ENCODE measurements at places on chromosomes 7 and 10.

- no peak for DNase-seq
Observed at GRCh38 chr7:138854115-138854645, 56.2 kb upstream of the ATP6V0A4 start.

DNA sequence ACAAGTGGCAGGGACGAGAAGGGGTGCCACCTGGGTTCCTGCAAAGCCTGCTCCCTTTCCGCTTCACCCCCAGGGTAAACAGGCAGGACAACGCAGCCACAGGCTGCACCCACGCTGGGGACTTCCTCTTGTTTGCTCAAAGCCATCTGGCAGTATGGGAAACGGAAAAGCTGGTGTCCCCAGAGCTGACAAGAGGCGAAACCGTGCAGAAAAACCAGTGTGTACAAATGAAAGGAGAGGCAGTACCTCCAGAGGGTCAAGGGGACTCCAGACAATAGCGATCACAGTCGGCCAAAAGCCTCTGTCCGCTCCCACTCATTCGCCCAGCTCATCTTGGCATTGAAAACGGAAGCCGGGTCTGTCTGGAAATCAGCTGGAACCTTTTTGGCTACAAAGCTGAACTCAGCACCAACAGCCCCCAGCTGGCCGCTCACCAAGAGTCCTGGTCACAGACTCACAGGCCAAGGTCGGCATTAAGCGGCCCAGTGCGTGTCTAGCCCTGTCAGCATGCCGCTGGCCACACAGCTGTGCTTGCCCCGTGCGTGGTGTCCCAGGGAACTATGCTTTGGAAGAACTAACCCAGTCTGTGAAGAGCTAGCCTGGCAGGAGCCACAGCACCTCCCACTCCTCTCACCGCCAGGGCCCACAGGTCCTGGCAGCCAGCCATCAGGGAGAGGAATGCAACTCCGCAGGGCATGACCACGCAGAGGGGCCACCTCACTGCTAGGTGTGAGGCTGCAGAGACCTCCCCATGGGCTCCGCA lies 10.4 kb downstream of the TNS3 start:
- DNase-seq, result no peak

DNA sequence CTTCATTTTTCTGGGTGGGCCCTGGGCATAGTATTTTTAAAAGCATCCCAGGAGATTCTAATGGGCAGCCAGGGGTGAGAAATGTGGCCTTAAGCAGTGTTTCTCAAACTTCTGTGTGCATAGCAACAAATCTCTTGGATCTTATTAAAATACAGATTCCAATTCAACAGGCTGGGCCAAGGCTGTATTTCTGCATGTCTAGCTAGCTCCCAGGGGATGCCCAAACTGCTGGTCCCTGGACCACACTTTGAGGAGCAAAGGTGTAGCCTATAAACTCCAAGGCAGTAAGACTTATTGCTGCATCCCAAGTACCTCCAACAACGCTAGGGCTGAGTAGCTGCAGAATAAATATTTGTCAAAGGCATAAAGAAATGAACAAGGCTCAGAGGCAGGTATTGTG lies 292.9 kb upstream of the ZMIZ1 start:
- DNase-seq, result no peak

DNA sequence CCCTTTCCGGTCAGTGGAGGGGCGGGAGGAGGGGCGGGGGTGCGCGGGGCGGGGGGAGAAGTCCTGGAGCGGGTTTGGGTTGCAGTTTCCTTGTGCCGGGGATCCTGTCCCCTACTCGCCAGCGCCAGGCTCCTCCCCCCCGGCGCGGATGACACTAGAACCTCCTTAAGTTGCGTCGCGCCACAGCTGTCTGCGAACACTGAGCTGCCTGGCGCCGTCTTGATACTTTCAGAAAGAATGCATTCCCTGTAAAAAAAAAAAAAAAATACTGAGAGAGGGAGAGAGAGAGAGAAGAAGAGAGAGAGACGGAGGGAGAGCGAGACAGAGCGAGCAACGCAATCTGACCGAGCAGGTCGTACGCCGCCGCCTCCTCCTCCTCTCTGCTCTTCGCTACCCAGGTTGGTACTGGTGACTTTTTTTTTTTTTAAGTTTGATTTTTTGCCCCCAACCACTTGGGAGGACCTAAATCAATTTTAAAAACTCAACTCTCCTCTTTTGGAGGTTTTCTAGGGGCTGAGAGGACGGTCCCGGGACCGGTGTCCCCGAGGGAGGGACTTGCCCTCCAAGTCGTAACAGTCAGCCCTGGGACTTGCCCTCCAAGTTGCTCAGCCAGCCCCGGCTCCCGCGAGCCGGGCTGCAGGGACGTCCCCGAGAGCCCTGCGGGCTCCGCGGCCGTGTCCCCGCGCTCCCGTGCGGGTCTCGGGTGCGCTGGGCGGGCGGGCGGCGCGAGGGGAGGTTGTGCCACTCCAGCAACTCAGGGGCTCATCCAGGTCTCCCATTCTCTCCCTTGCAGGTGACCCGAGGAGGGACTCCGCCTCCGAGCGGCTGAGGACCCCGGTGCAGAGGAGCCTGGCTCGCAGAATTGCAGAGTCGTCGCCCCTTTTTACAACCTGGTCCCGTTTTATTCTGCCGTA lies at the start of gene GATA3:
Gene GATA3, plus strand, starts transcription at position 195 of the 914 bp plus-strand sequence. CDS start 968 bp downstream, outside the sequence.
- DNase-seq, result peak; percentile 98

DNA sequence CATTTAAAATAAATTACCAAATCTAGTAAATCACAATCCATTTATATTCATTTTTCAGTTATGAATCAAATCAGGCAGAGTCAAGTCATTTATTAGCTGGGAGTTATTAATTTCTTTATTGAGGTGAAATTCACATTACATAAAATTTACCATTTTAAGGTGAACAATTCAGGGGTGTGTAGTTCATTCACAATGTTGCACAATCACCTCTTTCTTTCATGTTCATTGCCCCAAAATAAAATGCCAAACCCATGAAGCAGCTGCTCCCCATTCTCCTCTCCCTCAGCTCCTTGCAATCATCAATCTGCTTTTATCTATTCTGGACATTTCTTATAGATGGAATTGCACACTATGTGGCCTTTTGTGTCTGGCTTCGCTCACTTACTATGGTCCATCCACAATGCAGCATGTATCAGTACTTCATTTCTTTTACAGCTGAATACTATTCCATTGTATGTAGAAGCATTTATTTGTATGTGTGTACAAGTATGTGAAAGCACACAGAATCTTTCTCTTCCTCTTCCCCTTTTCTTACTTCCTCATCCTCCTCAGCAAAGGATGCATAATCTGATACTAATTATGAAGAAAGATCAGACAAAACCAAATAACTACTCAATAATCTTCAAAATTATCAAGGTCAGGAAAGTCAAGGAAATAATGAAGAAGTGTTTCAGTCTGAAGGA lies 60.6 kb downstream of the LMBR1 start:
- DNase-seq, result no peak

DNA sequence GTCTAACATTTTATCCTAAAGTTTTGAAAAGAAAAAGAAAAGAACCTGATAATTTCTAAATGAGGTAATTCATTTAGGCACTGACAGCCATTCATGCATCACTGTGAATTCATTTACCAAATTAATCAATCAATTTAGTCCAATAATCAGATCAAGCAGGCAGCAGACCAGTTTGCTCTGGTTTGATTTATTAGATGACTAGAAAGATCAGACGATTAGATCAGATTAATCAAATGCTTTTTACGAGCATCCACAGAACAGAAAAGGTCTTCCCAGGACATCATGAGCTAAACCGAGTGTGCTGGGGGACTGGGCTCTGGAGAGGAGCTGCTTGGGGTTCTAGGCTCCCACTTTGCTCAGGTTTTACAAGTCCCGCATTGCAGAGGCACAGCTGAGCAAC lies 226.5 kb upstream of the MYO3A start:
- DNase-seq, result no peak

DNA sequence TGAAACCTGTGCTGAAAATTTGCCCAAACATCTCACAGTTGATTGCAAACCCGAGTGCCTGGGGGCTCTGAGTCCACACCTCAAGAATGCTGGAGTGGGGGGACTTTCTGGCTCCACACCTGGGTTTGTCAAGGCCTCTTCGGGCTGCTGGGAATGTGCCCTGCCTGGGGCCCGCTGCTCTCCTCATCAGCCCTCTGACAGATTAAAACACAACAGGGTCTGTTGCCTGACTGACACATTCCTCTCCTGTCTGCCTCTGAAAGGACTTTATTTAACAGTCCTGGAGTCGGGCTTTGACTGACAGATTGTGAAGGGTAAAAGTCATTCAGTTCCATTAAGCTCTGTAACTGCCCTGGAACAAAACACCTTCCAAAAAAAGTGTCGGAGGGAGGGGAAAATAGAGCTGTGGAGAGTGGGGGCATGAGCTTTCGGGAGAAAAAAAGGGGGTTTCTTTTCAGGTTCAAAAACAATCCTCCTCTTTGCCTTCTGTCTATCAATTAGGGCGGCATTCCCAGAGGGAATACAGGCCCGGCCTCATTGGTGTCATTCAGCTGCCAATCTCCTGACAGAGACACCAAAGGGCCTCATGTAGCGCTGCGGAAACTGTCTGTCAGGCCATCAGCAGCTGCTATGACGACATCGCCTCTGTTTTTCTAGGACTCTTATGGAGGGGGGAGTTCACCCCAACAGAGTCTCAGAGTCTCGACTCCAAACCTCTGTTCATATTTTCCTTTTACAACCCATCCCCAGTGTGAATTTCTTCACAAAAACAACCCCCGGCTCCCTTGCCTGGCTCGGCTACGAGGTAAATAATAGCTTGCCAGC lies 398.8 kb upstream of the NFE2L3 start:
- peak; percentile 34 for DNase-seq

- no peak for DNase-seq
Observed at GRCh38 chr7:122688400-122688998, 10.4 kb downstream of the RNF133 start.

DNA sequence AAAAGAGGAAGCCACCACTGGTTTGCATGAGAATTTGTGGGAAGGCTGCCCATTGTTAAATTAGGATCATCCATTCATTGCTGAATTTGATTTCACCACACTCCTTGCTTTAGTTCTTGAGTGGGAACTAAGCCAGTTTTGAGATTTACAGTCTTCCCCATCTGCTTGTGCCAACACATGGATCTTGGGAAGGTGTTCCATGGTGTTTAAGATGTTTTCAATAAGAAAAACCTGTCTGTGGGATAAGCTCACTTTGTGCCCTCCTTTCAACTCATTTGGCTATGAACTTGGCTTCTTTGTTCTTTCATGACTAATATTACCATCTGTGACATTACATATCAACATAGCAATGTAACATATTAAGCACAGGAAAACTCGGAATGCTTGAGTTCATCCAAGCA lies 73.2 kb downstream of the INHBA start:
- DNase-seq, result no peak

- peak; percentile 29 for DNase-seq
Observed at GRCh38 chr10:118692872-118693271, 61.9 kb downstream of the CACUL1 start.

DNA sequence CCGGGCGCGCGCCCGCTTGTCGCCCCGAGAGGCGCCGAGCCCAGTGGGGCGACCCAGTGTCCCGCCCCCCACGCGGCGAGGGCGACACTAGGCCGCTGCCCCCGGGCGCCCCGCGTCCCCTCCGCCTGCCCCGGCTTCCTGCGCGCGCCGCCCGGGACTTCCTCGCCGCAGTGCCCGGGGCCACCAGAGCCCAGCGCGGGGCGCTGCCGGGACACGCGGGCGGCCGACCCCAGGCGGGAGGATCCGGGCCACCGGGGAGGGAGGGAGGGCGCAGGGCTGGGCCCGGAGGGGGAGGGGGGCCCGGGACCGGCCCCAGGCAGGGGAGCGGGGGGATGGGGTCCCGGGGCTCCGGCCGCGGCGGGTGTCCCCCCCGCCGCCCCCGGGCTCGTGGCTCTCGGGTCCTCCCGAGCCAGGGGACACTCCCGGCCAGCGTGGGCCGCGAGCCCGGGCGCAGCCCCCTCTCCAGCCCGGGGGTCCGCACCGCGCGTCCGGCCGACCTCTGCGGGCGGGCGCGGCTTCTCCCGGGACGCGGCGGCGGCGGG lies 435 bp upstream of the PWWP2B start:
- peak; percentile 48 for DNase-seq

DNA sequence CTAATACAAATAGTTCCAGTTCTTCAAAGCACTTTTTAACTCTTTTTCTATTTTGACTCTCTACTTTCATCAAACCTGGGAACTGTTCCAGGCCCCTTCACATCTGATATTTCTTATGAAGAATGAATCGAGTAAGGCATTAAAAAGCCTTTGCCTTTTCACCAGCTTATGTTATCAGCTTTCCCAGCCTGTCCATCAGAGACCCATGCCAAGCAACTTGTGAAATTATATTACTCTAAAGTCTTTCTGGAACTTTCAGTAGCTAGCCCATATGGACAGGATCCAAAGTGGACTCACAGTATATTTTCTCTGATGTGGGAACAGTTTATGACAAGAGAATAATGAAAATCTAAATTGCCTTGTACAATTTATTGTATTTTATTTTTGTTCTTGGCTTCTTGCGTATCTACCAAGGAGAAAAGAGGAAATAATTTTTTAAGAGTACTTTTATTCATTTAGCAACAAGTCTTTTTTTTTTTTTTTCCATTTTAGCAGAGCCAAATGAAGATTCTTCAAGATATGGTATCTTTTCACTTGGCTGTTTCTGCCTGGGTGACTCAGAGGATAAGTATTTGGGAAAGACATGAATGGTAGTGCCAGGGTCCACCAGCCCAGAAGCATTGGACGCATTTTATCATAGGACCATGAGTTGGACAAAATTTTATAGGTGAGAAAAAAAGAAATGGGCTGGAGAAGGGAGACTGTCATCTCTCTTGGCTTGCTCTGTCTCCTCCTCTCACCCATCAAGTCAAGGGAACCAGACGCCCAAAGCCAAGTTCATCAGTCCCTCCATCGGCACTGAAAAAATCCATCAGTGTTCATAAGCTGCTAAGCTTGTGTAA lies 195.8 kb upstream of the NEBL start:
- no peak for DNase-seq

GRCh38 chr7:155342313-155342712 lies 44.6 kb downstream of the INSIG1 start:
- DNase-seq, result no peak

DNA sequence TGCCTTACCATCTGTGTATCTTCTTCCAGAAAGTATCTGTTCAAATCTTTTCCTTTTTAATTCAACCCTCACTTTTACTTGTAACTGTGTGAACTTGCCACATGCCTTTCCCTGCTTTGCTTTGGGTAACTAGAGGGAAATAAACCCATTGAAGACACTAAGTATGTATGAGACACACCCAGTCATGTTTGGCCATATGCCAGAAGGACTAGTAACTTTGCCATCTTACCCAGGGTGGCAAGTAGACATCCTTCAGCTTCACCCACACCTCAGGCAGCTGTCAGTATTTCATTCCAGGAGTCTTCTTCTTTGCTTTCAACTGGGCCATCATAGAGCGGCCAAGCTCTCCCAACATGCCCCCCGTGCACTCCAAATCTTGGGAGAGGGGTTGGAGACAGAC lies 323.1 kb downstream of the TNS3 start:
- no peak for DNase-seq

GRCh38 chr10:6215241-6215640 lies 12.5 kb downstream of the PFKFB3 start:
- peak; percentile 90 for DNase-seq

GRCh38 chr7:36617408-36617807 lies 106.9 kb downstream of the AOAH start:
- DNase-seq, result no peak

GRCh38 chr7:93150200-93150835 lies 2.1 kb upstream of the SAMD9L start:
- no peak for DNase-seq
